CD8-positive, alpha-beta memory T cell (primary cell): ENCODE measurements at places on chromosomes 1 and 21. TPM values are rescaled to one million over a fixed set of nuclear protein-coding genes. Genes with fewer than 3 reads are reported as not detected.

- DNase-seq: no peak
These were observed 44.3 kb upstream of the HPDL start for GRCh38 chr1:45282351-45282750.

Gene SLC25A24
- 17.4 TPM for polyA plus RNA-seq

DNA sequence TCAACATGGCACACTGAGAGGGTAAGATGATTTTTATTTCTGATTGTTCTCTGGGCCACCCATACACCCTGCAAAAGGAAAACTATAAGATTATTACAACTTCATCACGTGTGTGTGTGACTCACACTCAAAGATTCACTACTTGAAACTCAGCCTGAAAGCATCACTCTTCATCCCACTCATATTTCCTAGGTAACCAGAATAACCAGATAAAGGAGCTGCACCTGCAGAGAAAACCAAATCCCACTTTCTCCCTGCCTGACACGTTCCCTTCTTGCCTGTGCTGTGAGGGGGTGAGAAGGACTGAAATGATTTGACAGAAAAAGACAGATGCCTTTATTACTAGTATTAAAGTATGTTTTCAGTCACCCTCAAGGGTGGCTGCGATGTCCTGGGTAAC, 131.6 kb downstream of the TGFBR3 start:
- DNase-seq: no peak

Gene ZFP69B
- polyA plus RNA-seq: 2.3 TPM

Gene RGS4
- polyA plus RNA-seq: not detected

Gene CBR3
- 2.3 TPM for polyA plus RNA-seq

- DNase-seq: no peak
These were observed 1.7 kb downstream of the AZIN2 start for GRCh38 chr1:33082575-33083108.
